ENCODE measurements at places on chromosomes 4 and X.

GRCh38 chr4:32985256-32985655 is 2265.1 kb downstream of the PCDH7 start:
- no peak for DNase-seq

DNA sequence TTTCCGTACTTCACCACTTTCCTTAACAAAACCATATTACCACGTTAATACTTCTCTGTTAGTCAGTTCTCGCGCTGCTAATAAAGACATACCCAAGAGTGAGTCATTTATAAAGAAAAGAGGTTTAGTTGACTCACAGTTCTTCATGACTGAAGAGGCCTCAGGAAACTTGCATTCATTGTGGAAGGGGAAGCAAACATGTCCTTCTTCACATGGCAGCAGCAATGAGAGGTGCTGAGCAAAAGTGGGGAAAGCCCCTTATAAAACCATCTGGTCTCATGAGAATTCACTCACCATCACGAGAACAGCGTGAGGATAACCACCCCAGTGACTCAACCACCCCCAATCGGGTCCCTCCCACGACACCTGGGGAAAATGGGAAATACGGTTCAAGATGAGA is 289.8 kb upstream of the CLNK start:
- DNase-seq, result no peak

GRCh38 chrX:106891762-106892460 is 11.2 kb downstream of the RIPPLY1 start:
- DNase-seq, result no peak

- no peak for DNase-seq
Observed at GRCh38 chr4:85153221-85153620, 186.7 kb upstream of the WDFY3 start.

All from common myeloid progenitor, CD34-positive (primary cell).